K562 (cell line): ENCODE measurements at places on chromosomes 1 and 21.

GRCh38 chr1:153371231-153371630 is 4.2 kb downstream of the S100A12 start:
- no peak for DNase-seq

DNA sequence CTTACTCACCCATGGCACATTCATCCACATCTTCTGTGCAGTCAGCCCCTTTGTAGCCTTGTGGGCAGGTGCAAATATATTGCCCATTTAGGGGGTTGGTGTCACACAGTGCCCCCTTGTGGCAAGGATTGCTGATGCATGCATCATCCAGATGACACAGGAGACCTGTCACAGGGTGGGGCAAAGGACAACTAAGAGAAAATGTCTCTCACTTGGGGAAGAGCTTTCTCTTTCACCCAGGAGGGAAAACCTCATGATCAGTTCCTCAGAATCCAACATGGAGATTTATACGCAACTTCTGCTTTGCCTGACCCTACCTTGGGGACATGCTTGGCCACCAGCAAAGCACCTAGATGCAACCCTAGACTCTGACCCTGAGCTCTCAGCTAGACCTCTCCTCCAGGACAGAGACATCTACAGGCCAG is 71.8 kb upstream of the ADAM30 start:
- DNase-seq = peak; percentile 68

DNA sequence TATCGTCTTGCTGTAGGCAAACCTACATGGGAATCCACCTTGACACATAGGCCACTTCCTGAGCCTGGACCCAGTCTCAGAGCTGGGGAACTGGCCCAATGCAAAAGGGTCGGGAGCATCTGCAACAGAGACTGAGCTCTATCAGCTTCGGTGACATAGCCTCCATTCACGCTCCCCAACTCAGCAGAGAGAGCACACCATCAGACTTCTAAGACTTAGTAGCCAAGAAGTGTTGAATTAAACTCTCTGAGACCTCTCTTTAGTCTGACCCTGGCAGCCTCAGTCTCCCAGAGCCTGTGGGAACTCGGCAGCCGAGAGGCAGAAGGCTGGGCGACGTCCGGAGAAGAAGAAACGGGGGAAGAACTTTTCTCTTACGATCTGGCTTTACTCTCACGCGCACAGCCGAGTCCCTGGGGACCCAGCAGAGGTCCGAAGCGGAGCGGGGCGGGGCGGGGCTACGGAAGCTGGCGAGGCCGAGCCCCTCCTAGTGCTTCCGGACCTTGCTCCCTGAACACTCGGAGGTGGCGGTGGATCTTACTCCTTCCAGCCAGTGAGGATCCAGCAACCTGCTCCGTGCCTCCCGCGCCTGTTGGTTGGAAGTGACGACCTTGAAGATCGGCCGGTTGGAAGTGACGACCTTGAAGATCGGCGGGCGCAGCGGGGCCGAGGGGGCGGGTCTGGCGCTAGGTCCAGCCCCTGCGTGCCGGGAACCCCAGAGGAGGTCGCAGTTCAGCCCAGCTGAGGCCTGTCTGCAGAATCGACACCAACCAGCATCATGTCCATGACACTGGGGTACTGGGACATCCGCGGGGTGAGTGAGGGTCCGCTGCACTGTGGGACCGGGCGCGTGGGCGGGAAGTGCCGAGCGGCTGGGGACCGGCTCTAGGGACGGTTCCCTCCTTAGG is at the start of gene GSTM4:
Gene GSTM4, plus strand, starts transcription at position 485 of the 905 bp plus-strand sequence. Its CDS starts 291 bp downstream, at position 776.
- DNase-seq = peak; percentile 89

DNA sequence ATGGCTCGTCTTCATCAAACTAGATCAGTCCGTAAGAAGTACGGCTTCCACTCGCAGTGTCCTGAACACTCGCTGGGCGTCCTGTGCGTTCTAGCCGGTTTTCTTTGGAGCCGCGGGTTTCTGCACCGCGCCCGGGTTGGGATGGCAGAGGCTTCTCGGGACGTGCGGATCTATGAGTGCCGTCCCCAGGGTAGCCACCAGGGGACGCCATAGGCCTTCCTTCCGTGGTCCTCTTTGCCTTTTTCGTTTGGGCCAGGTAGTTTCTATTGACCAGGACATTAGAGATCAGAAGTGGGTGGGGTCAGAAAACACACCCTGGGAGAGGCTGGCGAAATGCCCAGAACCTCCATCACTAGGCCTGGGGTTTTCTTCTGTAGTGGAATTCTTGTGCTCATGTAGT is 273.8 kb downstream of the FAM72C start:
- DNase-seq = peak; percentile 74

DNA sequence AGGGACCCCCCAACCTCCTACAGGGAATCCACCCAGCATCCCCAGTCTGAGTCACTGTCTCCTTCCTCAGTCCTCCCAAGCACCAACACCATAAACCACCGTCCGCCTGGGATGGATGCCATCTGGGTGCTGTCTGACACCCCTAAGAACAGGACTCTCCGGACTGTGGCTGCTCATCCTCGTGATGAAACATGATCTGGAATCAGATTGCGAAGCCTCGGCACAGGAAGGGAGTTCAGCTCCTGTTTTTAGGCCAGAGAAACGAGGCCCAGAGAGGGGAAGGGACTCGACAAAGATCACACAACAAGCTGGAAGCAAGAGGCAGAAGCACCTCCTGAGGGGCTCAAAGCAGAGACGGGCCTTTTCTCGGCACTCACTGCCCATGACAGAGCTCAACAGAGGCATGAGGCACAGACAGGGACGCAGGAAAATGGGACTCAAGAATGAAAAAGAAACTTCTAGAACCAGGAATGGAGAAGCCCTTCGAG is 8.4 kb downstream of the KCNN3 start:
- no peak for DNase-seq

DNA sequence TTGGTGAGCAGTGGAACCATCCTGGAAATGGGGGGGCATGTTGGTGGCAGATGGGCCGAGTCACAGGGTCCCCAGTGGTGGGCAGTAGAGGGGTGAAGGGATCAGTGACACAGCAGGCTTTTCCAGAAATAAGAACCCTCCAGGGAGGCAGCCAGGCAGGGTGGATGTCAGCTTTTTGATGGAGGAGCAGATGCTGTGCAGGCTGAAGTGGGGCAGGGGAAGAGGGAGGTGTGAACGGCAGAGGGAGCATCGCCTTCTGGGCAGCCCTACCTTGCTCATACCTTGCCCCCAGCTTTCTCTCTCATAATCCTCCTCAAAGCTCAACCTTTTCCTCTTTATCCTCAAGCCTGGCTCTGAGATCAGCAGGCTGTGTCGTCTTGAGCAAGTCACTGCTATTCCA is 131.8 kb upstream of the IPO9 start:
- no peak for DNase-seq
